ENCODE measurements at places on chromosomes 12 and 14. TPM values are rescaled to one million over a fixed set of nuclear protein-coding genes. Genes with fewer than 3 reads are reported as not detected.

DNA sequence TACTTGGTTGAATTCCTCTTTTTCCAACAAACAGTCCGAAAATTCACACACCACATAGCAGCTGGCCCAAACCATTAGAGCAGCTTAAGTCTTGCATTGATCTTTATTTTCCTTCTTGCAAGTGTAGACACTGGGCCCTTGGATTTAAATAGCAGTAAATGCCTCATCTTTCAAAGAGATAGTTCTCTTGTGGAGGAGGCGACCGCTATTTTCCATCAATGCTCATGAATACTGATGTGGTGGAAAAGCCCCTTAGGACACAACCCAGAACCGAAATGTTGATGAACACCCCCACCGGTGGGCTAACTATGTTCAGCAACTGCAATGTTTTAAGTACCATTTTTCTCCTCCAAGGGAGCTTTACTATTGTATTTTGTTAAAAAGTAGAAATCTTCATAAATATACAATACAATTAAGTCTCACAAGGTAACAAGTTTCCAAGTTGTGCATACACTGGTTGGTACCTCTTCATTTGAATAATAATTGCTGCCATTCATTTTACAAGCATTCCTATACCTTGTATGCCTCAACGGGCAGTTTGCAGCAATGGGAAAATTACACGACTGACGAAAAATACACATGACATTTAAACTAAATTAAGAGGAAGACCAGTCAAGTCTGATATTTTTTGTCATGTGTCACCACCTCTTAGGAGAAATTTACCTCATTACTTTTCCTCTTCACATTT, 18.0 kb downstream of the NIN start:
- no peak for DNase-seq

GRCh38 chr14:42057111-42057510, 450.4 kb downstream of the LRFN5 start:
- no peak for DNase-seq

GRCh38 chr14:99605299-99605961, 1.4 kb upstream of the CCDC85C start:
- DNase-seq, result peak; percentile 84

DNA sequence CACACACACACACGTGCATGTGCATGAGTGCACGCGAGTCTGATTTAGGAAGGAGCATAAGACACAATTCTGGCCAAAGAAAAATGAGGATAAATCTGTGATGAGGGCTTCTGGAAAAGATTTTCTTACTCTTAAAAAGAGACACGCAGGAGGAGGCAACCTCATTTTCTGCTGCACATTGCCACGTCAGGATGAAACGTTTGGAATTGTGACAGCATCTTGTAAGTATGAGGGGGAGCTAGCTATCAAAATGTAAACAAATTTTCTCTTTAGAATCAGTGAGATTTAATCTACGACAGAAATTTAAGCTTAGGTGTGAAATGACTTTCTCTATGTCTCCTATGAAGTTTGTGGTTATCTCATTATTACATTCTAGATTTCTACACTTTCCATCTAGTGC, 31.1 kb upstream of the NUBPL start:
- no peak for DNase-seq

TSPAN19 gene
- 0.05 TPM for polyA plus RNA-seq

GRCh38 chr12:68376901-68377300, 44.7 kb upstream of the MDM1 start:
- DNase-seq, result no peak

DNA sequence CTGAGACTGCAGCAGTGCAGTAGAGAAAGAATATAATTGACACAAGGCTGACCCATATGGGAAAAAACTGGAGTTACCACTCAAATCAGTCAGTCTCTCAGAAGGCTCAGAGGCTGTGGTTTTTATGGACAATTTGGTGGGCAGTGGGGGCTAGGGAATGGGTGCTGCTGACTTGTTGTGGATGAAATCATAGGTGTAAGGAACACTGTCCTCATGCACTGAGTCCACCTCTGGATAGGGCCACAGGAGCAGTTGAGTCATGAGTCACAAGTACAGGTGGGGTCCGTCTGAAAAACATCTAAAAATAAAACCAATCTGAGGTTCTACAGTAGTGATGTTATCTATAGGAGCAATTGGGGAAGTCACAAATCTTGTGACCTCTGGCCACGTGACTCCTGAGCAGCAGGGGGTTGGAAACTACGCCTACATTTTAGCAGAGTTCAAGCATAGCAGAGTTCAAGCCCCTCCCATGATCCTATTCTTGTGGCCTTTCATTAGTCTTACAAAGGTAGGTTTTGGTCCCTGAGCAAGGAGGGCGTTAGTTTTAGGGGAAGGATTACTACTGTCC, 18.1 kb upstream of the SGPP1 start:
- DNase-seq, result no peak

DNA sequence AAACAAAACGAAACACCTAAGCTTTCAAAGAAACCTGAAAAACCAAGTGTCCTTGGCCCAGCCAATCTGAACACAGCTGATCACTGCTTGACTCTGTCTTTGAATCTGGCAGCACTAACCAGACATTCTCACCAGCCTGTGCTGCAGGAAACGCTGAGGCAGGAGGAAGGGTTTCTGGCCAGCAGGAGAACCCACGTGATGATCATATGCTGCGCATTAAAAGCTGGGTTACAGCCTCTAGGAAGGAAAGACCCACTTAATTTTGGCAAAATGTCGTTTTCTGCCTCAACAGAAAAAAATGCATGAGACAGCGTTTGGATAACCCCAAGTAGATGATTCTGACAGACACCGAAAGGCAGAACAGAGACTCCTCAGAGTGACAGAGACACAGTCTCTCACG, 9.8 kb downstream of the APPL2 start:
- DNase-seq, result peak; percentile 73

- DNase-seq, result no peak
These were observed 234.5 kb downstream of the EMP1 start for GRCh38 chr12:13431041-13431440.

Measured in SK-N-SH (cell line).